ENCODE measurements at places on chromosomes 12 and 14.

- DNase-seq = no peak
Observed at GRCh38 chr12:115752913-115753726, 524.4 kb downstream of the MED13L start.

GRCh38 chr12:3551386-3551785 lies 60.4 kb downstream of the PRMT8 start:
- DNase-seq = no peak

- peak; percentile 78 for DNase-seq
Observed at GRCh38 chr12:460261-461230, 807 bp downstream of the B4GALNT3 start.

DNA sequence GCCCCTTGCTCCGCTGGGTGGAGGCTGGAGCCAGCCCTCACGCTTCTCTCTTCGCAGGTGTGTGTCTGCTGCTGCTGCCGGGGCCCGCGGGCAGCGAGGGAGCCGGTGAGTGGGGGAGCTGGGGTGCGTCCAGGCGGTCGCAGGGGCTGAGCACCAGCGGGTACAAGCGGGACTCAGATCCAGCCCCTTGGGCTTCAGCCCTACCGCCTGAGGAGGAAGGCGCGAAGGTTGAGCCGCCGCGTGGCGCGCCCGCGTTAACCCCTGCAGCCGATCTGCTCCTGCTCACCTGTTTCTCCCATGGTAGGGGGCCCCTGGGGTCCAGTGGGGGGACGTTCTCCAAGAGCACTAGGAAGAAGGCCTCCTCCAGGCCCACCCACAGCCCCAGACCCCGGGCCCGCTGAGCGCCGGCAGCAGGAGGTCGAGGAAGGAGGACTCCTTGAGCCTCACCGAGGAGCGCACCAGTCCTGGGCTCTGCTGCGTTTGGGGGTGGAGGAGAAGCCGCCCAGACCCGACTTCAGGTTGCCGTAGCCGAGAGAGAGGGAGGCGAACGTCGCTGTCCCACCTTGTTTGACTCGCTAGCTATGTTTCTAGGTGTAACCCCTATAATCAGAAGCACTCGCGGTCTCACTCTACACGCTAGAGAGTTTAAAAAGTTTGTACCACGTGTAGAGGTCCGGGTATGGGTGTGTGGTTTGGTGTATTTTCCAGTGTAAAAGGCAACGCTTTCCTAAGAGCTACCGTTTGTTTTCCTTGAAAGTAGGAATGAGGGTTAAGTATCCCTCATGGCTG lies 834 bp downstream of the COCH start:
- DNase-seq = peak; percentile 72

DNA sequence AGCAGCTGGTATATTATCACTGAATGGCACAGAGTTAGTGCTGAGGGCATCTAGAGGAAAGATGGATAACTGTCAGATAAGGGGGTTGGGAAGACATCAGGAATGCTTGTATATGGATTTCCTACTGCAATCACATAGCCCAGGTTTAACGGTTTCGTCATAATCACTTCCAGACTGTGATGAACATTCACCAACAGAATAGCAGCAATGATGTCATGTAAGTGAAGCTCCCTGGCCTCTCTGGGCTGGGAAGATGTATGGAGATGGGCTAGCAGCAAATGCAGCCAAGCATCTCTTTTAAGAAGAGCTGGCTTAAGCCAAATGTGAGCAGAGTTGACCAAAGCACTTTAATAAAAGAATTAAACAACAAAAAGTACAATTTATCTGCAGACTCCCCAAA lies 714.6 kb downstream of the GALC start:
- no peak for DNase-seq

- DNase-seq = no peak
Observed at GRCh38 chr12:96814200-96814599, 92.9 kb upstream of the NEDD1 start.

DNA sequence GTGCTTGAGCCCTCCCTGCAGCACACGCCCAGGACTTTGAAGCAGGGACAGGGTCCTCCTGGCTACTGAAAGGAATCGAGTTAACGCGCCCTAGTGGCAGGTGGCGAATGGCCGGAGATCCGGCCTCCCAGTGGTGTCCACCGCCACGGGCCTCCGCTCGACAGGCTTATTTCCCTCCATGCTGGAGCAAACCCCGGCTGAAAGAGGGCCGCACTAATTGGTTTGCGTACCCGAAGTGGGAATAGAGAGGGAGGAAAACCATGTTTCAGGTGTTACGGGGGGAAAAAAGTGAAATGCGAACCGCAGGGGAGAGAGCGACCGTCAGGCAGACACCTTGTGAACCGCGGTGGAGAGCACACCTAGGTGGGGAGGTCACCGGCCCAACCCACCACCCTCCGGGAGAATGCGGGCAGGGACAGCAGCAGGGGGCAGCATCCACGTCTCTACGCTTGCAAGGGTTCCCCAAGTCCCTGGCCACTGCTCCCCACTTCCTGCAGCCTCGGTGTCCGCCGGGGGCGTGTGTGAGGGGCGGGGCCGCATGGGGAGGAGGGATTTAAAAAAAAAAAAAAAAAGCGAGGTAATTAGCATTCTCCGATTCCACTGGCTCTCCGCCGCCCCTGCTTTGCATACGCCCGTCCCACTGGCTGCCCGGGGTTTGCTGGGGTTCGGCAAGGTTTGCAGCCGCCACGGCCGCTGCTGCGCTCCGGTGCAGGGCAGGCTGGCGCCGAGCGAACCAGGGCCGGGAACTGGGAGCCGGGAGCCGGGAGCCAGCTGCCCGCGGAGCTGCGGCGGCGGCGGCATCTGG lies 224.6 kb upstream of the CRY1 start:
- DNase-seq = peak; percentile 93

DNA sequence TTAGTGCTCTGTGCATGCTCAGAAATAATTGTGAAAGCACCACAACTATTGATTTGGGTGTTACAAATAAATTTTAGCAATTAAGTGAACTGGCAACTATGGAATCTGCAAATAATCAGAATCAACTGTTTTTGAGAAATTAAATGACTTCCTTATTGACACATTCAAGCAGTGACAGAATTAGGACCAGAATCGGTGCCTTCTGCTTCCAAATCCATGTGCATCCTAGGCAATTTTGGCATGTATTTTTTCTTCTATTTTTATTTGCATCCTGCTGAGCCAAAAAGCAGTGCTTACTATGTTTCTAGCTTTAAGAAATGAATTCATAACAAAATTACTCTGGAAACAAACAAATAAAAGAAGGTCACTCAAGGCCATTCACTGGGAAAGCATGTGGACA lies 408.2 kb downstream of the GXYLT1 start:
- DNase-seq = no peak

GRCh38 chr14:58637391-58638230 lies at the start of gene DACT1:
DACT1 (plus strand) TSS chr14:58637962; CDS start chr14:58638203, 241 bp downstream.
- peak; percentile 91 for DNase-seq
